ENCODE measurements at places on chromosomes 11 and 22.

GRCh38 chr11:120137187-120137610 lies 714 bp downstream of the TRIM29 start:
- DNase-seq: no peak

GRCh38 chr22:50310949-50311444 lies 3.6 kb upstream of the PLXNB2 start:
- no peak for DNase-seq

DNA sequence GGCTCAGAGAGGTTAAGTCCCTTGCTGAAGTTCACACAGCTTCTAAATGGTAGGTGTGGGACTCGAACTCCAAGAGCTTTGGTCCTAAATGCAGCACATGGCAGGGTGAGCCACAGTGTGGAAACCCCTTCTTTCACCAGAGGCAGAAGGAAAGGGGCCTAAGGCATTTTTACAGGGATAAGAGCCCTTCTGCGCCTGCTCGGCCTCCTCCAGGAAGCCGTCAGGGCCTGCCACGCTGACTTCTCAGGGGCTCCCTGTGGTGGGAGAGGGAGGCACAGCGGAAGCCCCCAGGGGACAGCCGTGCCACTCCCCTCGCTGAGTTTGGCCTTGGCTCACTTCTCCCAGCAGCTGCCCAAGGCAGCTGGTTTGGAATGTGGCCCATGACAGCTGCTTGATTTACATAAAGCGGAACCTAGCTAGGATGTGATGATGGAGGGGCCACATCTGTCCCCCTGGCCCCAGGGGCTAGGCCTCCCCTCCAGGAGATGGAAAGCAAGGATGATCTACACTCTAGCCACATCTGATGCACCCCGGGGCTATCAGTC lies 35.4 kb downstream of the CD82 start:
- DNase-seq: no peak

GRCh38 chr11:117841551-117842031 lies 17.0 kb upstream of the FXYD2 start:
- no peak for DNase-seq

- DNase-seq: peak; percentile 73
Measured at GRCh38 chr11:68040101-68040956, 1.5 kb downstream of the TCIRG1 start.

GRCh38 chr22:25627271-25627852 lies 62.9 kb downstream of the GRK3 start:
- DNase-seq: peak; percentile 48

DNA sequence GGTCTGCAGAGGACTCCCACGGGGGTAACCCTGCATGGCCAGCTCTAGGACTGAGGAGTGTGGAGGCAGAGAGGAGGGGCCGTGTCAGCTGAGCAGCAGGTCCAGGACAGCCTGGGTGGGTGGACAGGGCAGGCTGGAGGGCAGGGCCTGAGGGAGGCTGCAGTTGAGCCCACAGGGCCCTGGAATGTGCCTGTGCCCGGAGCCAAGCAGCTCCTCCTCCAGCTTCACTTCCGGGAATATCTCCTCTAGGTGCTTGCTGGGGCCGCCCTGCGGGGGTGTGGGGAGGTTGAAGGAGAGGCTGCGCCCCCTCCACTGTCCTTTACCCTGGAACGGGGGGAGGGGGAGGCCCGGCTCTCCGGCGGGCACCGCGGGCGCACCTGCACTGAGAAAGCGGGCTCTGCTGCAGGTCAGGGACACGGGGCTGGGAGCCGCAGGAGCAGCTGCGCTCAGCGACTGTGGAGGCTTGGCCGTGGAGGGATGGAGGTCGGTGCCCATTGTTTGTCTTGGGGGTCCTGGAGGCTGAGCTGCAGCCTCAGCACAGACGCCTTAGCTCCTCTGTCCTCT lies 1293.2 kb downstream of the BRD1 start:
- no peak for DNase-seq

DNA sequence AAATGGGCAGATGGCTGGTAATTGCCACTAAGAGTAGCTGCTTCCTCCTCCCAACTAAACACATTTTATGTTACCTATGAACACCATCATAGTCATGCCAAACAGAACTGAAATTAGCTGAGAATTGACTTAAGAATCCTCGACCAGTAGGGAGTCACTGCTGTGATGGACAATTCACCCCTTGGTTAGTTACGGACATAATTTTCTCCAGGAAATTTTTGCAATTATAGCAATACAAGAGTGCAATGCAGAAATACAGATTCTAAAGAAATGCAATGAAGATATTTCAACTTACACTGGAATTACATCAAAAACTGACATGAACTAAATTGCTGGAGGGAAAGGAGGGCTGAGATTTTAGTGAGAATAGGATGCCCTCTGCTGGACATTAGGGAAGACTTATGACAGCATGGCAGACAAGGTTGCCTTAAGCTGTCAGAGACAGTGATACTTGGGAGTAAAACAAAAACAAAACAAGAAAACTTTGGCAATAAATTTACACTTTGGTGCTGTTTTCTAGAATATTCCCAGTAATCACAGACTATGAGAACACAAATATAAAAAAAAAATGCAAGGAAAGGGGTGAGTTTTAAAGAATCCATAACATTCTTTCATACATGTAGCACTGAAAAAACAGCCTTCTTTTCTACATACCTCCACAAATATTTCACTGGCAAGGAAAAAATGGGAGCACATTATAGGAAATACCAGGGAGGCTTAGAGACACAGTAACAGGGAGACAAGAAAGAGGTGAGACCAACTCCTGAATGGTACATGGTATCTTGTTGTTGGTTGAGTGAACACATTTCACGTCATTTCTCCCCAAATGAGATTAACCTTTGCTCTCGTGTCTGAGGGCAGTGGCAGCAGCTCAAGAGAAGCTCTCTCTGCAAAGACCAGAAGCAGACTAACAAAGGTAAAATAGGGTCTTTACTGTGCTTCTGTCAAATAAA lies 11.2 kb upstream of the PPP2R1B start:
- DNase-seq: peak; percentile 82

GRCh38 chr22:29457730-29458129 lies 19.3 kb downstream of the RFPL1 start:
- no peak for DNase-seq

DNA sequence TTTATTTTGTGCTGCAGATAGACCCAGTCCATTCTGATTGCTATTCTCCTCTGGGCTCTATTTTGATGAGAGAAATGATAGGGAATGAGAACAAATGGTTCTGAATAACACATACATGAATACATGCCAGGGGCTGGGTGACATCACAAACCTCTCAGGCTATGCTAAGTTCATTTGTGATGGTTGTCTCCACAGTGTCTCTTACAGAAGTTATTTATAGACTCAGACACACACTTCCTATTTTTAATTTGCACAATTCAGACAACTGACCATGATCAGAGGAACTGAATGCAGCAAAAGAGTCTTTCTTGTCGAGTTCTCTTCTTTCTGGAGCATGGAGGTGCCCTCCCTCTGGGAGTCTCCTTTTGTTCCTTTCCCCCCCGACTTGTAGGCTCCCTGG lies 991.7 kb downstream of the OPCML start:
- no peak for DNase-seq

GRCh38 chr22:17115945-17116565 lies 5.1 kb downstream of the TMEM121B start:
- no peak for DNase-seq

DNA sequence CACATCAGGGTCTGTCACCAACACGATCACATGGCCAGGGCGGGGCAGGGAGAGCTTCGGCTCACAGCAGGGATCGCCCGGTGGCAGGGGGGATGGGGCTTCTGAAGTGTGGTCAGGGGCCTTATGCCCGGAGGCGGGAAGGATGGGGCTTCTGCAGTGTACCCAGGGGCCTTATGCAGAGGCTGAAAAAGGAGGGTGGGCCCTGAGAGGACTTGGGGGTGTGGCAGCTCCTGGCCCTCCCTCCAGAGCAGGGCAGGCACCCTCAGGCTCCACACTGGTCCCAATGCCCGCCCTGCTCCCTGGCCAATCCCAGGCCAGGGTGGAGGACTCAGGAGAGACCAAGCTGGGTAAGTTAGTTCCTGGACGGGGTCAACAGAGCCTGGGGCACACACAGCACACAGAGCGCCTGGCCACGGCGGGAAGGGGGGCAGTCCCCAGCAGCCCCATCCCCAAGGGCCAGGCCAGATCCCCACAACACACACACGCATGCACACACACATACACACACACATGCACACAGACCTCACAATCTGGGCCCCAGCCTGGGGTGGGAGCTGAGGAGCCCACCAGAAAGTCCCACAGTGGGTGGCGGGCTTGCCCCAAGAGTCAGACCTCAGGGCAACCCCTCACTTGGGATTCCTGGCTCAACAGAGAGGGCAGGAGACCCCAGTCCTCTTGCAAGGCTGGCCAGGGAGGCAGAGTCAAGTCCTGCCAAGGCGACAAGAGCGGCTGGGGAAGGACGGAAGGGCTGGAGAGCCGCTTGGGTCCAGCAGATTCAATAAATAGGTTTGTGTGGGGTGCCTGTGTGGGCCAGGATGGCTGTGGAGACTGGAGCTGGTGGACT lies 1.1 kb upstream of the CEND1 start:
- DNase-seq: no peak

DNA sequence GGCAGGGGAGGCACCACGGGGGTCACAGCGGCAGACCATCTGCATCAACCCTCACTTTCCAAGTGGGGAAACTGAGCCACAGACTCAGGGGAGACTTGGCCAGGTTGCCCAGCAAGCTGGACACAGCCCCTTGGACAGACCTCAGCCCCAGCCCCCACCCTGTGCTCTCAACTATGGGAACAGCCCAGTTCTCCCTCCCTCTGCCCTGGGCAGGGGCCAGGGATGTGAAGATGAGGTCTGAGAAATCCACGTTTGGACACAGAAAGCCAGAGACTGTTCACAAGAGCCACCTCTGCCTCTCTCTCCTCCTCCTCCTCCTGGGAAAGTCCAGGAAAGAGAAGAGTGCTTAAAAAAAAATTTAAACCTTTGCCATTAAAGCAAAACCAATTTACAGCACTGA lies 50.1 kb downstream of the ELFN2 start:
- no peak for DNase-seq

DNA sequence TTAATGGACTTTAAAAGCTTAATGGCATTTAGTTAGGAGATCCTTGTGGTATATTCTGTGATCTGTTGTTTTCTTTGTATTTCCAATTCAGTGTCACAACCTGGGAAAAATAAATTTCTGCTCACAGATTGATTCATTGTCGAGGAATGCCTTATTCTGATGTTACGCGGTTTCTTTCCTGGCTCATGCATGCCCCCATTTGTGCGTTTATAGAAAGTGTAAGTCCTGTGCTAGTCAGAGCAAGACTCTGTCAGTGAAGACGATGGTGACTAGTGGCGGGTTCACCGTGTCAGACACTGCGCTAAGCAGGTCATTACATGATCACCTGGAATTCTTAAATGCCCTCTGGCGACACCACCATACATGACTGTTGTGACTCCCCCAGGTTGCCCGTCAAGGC lies 169.4 kb downstream of the TBC1D22A start:
- no peak for DNase-seq

DNA sequence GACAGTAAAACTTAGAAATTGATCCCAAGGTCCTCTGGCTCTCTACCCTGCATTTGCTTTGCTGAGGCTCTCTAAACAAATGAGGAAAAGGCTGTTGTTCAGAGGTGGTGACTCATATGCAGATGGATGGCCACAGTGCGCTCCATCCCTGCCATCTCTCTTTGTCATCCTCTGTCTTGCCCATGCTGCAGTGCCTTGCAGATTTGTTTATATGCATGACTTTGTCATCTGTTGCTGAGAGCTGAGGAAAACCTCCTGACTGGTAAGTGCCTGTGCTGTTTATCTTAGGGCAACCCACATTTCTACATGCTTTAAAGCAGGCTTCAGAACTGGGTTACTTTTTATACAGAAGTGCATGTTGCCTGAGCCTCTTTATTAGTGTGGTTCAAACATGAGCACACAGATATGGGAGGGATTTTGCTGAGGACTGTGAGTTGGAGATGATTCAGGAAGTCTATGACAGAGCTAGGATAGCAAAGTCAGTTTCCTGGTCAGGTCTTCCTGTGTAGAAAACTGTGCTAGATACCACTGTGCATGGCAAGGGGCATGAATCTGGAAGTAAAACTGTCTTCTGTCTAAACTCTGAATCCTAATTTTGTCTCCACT lies 57.4 kb downstream of the JAM3 start:
- peak; percentile 70 for DNase-seq

GRCh38 chr22:27540247-27540646 lies 261.3 kb downstream of the MN1 start:
- DNase-seq: no peak

GRCh38 chr11:75301601-75302345 lies 49.7 kb downstream of the ARRB1 start:
- no peak for DNase-seq

GRCh38 chr11:16338393-16338792 lies 18.0 kb downstream of the SOX6 start:
- no peak for DNase-seq

DNA sequence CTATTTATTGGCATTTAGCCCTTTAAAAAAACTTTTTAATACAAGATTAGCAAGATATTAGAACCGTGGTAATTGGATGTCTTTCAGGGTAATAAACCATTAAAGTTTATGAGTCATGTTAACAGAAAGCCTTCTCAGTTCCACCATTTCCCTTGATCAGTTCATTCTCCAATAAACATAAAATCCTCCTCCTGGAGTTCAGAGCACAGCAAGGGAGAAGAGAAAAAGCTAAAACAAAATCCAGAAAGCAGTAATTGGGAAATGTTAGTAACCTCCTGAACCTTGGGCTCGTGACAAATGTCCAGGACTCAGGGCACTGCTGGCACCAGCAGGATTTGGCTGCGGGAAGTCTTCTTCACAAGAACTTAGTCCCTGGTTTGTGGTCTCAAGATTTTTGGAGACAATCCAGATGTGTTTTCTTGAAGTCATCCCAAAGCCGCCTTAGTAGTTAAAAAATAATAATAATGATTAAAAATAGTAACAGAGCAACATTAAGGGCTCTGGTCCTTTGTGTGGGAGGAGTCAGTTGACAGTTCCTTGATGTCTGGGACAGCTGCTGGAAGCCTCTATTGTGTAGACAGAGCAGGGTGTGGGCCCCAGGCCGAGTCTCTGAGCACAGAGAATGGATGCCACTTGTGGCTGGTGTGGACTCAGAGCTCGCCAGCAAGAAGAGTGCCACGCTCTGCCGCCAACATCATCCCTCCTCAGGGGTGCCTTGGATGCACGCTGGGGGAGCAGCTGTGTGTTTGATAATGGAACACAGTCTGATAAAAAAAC lies 43.4 kb upstream of the PITPNB start:
- no peak for DNase-seq

- DNase-seq: no peak
Measured at GRCh38 chr11:67118181-67118766, 789 bp upstream of the KDM2A start.

- DNase-seq: no peak
Measured at GRCh38 chr11:9840460-9841004, 176.7 kb downstream of the SWAP70 start.
